ENCODE measurements at places on chromosomes 7 and 10. TPM values are rescaled to one million over a fixed set of nuclear protein-coding genes. Genes with fewer than 3 reads are reported as not detected.

Gene STK31
- under 0.01 TPM for total RNA-seq

Gene CDK14
- total RNA-seq = 41.1 TPM

Gene EGR2
- total RNA-seq = 2.1 TPM

Gene ADK
- 18.2 TPM for total RNA-seq

Gene CYP26C1
- under 0.01 TPM for total RNA-seq

Gene RET
- 0.77 TPM for total RNA-seq

Gene LMOD2
- total RNA-seq = not detected

Gene DGKB
- total RNA-seq = 0.26 TPM

All from fibroblast of lung (primary cell).